ENCODE measurements at places on chromosomes 16 and 17.

GRCh38 chr17:75637143-75637538 lies 3.9 kb downstream of the SMIM5 start:
- no peak for DNase-seq

DNA sequence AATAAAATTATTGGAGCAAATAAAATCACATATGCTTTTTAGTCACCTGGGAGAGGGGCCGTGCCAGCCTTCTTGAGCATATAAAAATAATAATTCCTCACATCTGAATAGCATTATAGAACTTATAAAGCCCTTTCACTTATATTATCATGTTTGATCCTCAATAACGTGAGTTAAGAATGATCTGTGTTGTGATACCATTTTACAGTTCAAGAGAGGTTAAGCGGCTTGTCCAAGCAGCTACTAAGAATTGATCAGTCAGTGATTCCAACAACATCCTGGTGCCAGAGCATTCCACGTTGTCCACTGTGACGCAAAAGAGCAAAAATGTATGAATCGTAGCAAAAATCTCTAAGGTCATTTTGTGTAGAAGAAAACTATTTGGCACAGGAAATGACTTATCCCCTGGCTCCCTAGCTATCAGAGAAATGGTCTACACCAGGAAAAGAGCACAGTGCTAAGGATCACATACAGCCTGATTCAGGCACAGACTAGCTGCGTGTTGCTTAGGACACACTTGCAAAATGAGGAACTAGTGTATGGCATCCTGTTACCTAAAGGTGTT lies 33.0 kb downstream of the ANKFN1 start:
- DNase-seq: no peak

- DNase-seq: no peak
Observed at GRCh38 chr16:8862309-8863130, 6.3 kb downstream of the CARHSP1 start.

DNA sequence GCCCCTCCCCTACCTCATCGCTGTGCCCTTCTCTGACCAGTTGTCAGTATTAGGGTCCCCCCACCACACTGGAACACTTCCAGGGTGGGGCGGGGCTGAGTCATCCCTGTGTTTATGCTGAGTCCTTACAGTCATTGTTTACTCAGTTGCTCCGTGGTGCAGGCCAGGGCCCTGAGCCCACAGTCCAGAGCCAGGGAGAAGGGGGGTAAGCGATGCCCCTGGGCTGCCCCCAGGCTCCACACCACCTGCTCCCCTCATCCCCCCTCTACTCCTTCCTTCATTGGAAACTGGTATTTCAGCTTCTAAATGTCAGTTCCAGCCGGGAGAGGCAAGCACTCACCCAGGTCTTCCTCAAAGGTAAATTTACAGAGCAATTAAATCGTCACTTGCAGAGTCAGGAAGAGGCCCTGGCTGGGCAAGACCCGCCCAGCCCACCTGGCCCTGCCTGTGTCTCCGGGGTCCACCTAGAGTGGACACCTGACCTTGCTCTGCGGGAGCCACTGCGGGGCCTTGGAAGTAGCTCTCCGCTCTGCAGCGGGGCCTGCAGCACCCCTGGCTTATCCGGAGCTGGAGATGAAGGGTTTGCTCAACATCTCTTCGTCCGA lies 4.8 kb downstream of the ATP2A3 start:
- DNase-seq: no peak

DNA sequence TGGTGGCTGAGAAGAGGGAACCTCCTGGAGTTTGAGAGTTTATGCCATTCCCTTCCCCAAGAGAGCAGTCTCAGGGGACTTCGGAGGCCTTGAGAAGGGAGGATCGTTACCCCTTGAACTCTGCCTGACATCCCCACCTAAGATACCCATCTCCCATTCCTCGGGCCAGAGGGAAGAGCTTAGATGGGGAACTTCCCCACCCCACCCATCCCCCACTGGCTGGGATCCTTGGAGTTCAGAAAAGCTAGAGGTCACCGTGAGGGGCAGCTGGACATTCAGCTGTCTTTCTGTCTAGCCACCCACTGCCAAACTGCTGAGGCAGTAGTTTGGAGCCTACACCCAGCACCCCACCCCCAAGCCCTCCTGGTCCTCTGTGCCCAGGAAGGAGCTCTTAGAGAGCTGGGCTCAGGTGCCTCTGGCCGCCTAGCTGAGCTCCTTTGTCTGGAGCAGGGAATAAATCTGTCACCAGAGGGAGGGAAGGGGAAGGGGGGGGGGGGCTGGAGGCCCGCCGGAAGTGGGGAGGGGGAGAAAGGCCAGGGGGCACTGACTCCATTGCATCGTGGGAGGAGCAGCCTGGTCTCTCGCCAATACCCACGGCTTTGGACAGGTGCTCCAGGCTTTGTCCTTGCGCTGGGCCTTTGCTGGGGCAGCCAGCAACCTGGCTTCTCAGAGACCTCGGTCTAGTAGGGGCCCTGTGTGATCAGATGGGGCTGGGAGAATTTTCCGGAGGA lies 1.0 kb downstream of the HSD11B2 start:
- DNase-seq: no peak

DNA sequence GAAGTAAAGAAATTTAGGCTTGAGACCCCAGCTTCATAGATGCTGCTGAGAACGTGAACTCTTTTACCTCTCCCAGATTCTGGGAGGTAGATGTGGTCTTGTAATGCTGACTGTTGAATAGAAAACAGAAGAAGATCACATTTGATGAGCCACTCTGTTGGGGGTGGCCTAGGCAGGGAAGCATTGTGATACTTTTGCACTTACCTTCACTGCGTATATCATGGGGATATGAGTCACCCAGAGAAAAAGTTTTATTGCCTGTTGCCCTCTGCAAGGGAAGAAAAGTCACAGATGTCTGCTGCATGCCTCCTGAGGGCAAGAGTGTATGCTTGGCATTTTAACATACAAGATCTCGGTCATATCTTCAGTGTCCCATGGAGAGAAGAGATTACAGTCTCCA lies 365.4 kb downstream of the SNX29 start:
- no peak for DNase-seq

DNA sequence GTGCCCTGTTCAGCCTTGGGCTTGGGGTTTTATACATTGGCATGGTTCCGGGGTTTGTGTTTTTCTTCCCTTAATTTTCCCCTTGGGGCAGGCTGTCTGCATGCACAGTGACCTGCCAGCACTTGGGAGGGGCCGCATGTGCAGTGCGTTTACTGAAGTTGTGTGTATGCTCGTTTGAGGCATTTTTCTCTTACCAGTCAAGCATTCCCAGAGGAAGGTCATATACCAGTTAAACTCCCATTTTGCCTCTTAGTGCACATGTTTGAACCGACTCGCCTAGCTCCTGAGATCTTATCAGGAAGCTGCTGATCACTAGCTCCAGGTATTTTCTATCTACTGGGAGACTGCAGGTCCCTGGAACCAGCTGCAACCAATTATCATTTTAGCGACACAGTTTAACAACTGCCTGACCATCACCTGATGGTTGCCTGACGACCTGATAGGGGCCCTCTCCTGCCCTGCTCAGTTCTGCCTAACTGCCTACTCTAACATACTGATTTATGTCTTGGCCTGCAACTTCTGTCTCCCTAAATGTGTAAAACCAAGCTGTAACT lies 51.4 kb downstream of the MFSD11 start:
- no peak for DNase-seq

- no peak for DNase-seq
Observed at GRCh38 chr17:27977751-27978688, 64.5 kb upstream of the NLK start.

GRCh38 chr17:18142417-18142816 lies 33.9 kb downstream of the MYO15A start:
- DNase-seq: no peak

DNA sequence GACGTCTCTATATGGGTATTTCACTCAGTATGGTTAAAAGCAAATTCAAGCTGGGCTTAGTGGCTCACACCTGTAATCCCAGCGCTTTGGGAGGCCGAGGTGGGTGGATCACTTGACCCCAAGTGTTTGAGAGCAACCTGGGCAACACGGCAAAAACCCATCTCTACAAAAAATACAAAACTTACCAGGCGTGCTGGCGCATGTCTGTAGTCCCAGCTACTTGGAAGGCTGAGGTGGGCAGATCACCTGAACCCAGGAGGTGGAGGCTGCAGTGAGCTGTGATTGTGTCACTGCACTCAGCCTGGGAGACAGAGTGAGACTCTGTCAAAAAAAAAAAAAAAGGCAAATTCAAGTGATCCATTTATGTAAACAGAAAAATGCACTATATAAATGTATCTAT lies 1.3 kb upstream of the TNFRSF17 start:
- DNase-seq: no peak

GRCh38 chr17:77427391-77427991 lies 286.7 kb downstream of the SEC14L1 start:
- no peak for DNase-seq

GRCh38 chr17:9240659-9241370 lies 219.5 kb downstream of the NTN1 start:
- DNase-seq: no peak

GRCh38 chr16:57381791-57382534 lies 9.7 kb downstream of the CX3CL1 start:
- no peak for DNase-seq

DNA sequence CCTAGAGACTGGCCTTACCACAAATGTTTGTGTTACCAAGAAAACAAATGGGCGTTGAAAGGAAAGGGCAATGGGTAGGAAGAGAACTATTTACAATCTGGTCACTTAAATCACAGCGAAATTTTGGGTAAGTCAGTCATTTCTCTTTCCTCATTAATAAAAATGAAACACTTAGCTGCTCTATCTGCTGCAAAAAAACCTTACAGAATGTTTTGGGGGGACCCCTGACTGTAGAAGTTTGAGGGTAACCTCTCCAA lies 742 bp upstream of the NUTF2 start:
- DNase-seq: no peak

- no peak for DNase-seq
Observed at GRCh38 chr16:31064882-31065461, 9.1 kb downstream of the ZNF668 start.

Measured in CD4-positive, alpha-beta T cell treated with Interleukin-2 at 100 ng/mL for 4 hours (primary cell).